ENCODE measurements at places on chromosomes 4 and X.
A peak's percentile ranks its signal among the peaks of the same experiment; 100 is the strongest.

- DNase-seq, result no peak
Observed at GRCh38 chrX:112051576-112051975, 31.0 kb downstream of the TRPC5 start.

DNA sequence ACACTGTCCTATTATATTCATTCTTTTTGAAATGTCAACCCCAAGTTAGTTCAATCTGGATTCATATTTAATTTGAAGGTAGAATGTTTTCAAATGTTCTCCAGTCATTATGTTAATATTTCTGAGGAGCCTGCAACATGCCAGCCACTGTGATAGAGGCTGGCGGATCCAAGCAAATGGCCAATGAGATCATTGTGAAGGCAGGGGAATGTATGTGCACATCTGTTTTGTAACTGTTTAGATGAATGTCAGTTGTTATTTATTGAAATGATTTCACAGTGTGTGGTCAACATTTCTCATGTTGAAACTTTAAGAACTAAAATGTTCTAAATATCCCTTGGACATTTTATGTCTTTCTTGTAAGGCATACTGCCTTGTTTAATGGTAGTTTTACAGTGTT lies 1.6 kb downstream of the CXCL1 start:
- DNase-seq, result no peak

DNA sequence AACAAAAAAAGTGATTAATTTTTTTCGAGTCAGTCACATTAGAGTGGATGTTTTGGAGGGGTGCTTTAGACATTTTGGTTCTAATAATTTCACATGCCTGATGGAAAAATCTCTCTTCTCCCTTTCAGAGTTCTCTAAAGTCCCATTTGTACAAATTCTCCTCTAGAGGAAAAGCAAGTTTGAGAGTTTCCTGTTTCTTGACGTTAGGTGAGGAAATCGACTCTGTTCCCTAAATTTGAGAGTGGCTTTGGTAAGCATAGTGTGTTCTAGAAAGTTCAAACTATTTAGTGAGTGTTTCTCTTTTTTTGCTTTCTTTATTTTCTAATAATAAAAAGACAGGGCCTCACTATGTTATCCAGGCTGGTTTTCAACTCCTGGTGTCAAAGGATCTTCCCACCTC lies 1.6 kb upstream of the ATP6AP2 start:
- no peak for DNase-seq

GRCh38 chr4:139643042-139643895 lies 22.4 kb upstream of the MGST2 start:
- DNase-seq, result no peak

- peak; percentile 77 for DNase-seq
Observed at GRCh38 chr4:3292571-3293400, at the start of gene RGS12. RGS12 (plus strand) TSS chr4:3293021; CDS start chr4:3316171, 23,150 bp downstream.

- no peak for DNase-seq
Observed at GRCh38 chr4:5003372-5003857, 15.8 kb downstream of the CYTL1 start.

DNA sequence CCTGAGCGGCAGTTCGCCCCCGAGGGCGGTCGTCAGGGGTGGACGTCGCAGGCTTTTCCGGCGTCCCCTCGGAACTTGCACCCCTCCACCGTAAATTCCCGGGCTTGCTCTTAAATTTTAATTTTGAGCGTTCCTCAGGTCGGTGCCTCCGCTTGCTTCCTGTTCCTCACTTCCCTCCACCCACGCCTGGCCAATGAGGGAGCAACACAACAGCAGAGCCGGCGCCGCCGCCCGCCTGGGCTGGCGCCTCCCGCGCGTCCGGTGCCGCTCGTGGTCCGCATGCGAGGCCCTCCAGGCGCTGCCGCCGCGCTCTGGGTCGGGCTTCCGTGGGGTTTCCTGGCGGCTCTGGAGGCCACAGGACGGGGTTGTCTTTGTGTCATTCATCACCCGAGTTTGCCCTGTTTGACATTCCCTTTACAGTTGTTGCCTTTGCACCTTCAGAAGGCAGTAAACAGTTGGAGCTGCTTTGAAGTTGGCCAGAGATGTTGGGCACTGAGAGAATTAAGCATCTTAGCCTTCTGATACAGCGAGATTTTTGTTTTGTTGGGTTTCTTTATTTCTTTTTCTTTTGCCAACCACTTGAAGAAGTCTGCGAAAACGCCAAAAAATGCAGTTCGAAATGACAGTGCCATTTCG lies 692 bp downstream of the SPCS3 start:
- peak; percentile 72 for DNase-seq

GRCh38 chr4:159071969-159072765 lies 30.7 kb upstream of the RAPGEF2 start:
- DNase-seq, result no peak

DNA sequence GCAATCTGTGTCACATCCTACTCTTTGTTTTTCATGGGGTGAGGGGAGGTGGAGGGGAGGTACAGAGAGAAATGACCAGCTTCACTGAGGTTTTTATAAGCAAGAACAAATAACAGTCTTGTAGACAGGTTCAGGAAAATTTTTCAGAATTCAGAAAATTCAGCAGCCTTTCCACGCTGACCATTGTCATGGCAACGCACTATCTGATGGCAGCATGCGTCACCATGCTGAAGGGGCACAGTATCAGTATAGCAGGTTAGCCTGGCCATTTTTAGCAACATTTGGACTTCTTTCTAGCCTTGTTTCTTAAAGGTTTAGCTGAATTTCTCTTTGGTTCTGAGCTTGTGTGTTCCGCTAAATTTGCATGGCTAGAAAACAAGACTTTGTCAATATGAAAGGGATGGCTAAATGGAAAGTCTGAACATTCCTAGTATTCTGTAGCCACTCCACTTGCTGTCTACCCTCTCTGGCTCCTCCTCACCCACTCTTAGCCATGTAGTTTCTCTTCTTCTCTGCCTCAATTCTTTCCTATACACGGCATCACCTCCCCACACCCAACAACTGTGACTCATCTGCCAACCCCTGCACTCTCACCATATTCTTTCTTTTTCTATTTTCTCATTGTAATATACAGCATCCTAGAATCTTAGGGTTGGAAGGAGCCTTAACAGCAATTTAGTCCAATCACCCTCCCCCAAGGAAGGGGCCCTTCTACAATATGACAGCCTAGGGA lies 42.7 kb upstream of the CITED1 start:
- DNase-seq, result no peak

- no peak for DNase-seq
Observed at GRCh38 chrX:15566244-15566643, 34.5 kb downstream of the ACE2 start.

All from Caki2 (cell line).